Activated T-cell treated with anti-CD3 and anti-CD28 coated beads for 24 hours (primary cell): ENCODE measurements at places on chromosomes 1 and 21.

DNA sequence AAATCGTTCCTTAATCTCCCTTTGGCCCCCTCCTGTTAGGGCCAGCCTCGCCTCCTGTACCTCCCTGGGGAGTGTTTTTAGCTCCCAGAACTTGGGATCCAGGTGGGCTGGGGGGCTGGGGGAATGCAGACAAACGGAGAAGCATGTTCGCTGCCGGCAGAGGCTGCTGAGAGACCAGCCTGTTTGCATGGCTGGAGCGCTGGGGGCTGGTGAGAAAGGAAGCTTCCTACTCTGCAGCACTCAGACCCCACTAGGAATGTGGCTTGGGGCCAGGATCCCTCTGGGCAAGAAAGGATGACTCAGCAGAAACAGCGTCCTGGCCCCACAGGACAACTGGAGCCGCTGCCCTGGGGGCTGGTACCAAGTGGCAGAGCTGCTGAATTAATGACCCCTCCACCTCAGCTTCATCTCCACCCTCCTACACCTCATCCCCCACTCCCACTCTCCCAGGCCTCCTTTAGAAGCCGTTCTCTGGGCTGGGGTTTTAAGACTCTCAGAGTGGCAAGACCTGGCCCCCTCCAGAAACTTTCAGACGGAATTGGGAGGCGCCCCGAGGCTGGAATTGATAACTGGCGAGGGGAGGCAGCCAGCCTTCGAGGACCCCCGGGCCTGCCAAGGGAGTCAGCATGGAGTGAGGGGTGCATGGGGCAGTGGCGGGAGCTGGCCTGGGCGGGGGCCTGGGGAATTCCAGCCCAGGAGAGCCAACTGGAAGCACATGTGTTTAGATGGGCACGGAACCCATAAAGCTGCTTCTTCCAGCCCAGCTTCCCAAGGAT, 28.5 kb upstream of the EPS8L3 start:
- DNase-seq, result no peak

GRCh38 chr1:89994231-89994804, 592 bp upstream of the ZNF326 start:
- DNase-seq, result no peak

DNA sequence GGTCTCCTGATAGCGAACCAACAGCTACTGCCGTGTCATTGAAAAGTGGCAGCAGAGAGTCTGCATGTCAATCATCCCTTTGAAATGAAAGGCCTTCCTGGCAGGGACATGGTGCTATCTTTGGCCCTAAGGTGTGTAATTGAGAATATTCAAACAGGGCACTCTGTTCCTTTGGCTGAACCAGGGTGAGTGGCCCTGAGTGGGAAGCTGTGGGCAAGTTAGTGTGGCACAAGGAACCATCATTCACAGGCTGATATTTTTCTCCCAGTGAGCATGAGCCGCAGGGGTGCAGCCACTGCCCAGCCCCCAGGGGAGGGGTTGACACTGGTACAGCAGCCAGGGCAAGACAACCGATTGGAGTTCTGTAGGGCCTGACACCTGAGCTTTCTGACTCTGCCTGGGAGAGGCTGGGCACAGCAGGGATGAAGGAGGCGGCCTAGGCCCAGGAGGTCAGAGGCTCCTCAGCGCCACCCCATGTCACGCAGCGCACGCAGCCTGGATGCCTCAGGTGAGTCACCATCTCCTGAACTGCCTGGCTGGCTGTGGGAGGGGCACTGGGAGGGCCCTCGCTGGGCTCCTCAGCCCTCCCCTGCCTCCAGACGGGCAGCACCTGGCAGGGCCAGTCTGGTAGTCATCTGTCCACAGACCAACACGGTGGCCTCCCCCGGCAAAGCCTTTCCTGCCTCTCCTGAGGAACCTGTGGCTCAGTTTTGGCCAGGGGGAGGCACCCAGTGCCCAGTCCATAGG, 13.2 kb downstream of the QSOX1 start:
- no peak for DNase-seq

GRCh38 chr1:60245324-60245723, 171.8 kb upstream of the C1orf87 start:
- DNase-seq, result no peak

DNA sequence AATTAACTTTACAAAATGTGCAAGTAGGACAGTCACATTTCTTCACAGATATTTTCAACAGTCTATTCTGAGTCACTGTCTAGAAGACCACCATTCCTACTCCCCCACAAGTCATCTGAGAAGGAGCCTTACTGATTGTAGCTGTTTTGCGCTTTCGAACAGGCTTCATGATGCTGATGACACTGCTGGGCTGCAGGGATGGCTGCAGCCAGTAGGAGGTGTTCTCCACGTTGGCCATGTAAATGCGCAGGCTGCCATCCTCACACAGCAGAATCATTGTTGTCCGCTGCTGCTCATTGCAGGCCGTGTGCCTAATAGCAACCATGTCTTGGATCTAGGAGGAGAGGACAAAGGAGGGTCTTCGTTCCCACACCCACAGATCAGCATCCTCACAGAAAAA, 56.9 kb downstream of the UBR4 start:
- no peak for DNase-seq

GRCh38 chr1:185229981-185230380, 73.0 kb downstream of the SWT1 start:
- DNase-seq, result no peak

GRCh38 chr1:67618285-67619018, 66.5 kb upstream of the GADD45A start:
- no peak for DNase-seq

- no peak for DNase-seq
Observed at GRCh38 chr1:54975356-54976108, 4.9 kb upstream of the TMEM61 start.

DNA sequence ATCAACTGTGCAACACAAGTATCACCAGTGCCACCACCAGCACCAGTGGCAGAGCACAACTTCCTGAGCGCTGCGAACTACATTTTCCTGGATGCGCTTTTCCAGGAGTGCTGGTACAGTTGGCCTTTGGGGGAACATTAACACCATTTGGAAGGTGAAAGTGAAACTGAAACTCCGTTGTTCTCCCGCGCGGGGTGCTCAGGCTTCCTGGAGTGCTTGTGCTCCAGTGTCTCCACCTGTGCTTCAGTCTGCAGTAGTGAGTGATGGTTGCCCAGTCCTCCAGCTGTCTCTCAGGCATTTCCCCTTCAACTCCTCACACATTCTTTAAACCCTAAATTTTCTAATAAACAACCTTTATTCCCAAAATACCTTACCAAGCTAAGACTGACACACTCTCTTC, 187.8 kb downstream of the LRRIQ3 start:
- no peak for DNase-seq

DNA sequence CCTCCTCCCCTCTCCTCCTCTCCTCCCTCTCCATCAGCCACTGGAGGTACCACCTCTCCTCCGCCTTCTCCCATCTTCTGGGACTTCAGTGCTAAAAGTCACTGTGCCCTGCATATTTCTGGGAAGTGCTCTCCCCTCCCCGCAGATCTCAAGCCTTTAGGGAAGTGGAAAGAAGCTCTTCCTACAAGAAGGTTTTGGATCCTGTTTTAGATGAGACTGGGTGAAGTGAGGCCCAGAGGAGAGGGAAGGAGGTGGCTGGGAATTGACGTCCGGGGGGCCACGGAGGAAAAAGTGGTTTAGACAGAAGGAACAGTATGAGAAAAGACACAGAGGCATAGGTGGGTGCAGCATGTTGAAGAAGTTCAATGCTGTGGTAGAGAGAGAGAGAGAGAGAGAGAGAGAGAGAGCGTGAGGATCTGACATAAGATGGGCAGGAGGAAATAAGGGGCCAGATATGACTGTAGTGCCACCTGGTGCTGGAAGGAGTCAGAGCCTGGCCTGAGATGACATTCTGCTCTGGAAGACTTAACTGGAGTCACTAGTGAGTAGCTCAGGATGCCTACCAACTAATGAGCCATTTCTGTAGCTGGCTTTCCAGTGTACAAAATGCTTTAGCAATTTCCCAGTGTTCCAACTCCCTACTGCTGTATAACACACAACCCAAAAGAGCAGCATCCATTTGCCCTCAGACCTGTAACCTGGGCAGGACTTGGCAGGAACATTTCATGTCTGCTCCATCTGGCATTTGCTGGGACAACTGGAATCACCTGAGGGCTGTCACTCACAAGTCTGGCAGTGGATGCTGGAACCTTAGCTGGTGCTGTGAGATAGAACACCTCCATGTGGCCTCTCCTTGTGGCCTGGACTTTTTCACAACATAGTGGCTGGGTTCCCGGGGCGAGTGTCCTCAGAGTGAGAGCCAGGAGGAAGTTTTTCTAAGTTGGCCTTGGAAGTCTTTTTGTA, 16.6 kb upstream of the ZSCAN20 start:
- no peak for DNase-seq

DNA sequence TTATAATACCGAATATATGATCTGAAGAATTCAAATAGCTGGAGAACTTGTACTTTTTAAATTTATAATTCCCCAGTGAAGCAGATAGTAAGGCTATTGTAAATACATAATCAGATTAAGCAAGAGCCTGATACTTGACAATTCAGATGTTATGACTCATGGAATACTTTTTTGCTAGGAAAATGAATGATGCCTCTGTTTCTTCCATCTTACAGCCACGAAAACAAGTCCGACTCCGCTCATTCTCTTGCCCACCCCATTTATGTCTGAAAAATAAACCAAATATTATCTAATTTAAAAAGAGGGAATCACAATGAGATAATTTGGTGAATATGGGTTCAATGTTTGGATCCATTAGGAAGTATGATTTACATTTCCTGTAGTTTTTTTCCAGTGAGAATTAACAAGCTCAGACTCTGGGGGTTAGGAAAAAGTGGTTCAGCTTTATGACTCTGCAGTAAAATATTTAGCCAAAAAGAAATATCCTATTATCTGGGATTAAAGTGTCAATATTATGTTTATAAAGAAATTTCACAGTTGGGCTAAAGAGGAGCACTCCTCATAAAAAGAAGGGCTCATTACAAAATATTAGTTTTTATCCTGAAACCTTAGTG, 50.4 kb upstream of the DAB1 start:
- no peak for DNase-seq

DNA sequence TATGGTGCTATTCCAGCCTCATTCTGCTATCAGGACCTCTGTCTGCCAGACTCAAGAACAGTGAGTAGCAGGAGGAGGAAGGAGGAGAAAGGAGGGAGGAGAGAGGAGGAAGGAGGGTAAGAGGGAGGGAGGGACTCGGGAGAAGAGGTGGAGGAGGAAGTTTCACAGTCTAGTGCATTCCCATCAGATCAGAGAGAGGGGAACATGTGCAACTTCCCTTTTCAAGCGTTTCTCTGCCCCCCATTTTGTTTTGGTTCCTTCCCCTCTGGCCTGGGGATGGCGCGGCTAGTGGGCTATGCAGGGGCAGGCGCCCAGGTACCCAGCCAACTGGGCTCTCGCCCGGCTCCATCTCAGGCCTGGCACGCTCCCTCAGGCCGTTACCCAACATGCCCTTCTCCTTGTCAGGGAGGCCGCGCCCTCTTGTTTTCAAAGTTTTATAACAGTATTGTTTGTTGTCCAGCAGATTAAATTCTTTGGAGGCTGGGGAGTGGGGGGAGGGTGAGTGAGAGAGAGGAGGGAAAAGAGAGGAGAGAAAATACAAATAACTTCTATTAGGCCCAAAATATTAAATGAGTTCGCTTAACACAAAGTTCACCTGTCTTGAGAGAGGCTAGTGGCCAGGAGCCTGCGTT, 56.0 kb downstream of the CD46 start:
- no peak for DNase-seq

DNA sequence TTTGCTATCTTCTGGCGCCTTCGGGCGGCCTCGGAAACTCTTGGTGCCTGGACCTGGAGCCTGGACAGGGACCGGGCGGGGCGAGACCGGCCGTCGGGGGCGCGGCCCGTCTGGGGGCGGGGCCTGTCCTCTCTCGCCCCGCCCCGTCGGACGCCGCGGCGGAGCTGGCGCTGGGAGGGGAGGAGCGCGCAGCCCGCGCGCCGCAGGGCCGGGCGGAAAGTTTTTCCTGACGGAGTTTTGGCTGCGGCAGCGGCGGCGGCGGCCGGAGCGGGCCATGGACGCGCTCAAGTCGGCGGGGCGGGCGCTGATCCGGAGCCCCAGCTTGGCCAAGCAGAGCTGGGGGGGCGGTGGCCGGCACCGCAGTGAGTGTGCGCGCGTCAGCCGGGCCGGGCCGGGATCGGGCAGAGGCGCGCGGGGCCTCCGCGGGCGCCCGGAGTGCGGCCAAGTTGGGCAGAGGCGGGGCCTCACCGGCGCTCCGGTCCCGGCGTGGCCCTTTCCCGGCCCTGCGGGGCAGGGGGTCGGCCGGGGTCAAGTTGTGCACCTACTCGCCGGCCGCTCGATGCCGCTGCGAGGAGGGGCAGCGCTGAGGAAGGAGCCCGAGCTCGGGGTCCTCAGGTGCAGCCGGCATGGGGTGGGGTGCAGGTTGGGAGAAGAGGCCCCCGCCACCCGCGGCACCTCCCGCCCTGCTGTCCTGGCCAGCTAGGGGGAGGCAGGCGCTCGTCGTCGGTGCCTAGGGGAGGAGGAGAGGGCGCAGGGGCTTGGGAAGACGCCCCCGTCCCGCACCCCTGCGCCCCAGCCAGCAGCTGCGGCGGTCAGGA, at the start of gene LDLRAP1:
Gene LDLRAP1 (plus strand): TSS at position 182 of the 818 bp plus-strand sequence. CDS start 93 bp downstream, at position 275.
- peak; percentile 51 for DNase-seq

DNA sequence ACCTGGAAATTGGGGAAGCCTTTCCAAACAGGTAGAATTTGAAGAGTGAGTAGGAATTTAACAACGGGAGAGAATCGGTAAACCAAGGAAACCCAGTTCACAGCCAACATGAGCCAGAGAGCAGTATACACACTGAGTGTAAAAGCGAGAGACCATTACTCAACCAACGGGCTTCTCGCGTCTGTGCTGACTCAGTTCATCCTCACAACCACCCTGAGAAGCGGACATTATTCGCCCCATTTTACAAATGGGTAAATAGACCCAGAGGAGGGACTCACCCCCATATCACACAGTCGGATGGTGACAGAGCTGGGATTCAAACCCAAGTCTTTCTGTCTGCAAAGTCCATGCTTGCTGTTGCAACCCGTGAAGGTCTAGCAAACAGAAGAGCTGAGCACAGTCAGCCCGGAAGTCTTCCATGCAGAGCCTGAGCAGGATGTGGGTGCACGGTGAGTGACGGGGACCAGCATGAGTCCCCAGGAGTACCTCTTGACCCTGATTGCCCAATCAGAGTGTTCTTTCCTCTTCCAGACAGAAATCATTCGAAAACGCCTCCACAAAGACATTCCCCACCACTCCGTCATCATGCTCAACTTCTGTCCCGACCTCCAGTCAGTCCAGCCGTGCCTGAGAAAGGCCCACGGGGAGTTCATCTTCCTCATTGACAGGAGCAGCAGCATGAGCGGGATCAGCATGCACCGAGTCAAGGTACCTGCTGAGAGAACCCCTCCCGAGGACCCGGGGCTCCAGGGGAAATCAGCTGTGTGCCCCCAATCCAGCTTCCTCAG, 32.3 kb downstream of the VWA5B1 start:
- no peak for DNase-seq
